ENCODE measurements at places on chromosomes 16 and 17.
A peak's percentile ranks its signal among the peaks of the same experiment; 100 is the strongest.

DNA sequence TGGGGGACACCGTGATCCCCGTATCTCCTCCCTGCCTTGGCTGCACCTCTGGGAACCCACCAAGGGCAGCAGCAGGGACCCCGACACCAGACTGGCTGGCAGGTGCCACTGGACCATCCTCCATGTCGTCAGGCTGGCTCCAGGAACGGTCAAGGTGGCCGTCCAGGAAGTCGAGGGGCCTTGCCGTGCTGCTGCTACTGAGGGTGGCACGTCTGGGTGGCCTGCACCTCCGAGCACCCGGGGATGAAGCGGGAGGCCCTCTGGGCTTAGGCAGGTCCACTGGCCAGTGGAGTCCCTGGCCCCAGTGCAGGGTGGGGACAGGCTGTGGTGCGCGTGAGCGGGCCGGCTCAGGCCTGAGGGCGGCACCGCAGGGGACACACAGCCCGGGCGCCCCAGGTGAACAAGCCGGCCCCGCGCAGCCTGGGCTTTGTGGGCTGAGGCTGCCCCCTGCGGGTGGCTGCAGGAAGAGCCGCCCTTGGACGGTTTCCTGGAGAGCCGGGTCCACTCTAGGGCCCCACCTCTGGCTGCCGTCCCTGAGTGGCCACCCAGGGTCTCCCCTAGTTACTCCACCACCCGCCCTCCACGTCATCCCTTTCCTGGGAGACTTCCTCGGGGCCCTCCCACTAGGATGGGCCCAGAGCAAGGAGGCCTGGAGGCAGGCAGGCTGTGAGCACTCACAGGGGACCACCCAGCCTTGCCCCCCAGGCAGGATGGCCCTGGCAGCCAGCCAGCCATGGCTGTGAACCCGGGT, 42.8 kb upstream of the ZC3H18 start:
- peak; percentile 70 for DNase-seq

GRCh38 chr17:3911271-3912053, 4.8 kb downstream of the P2RX1 start:
- peak; percentile 67 for DNase-seq

GRCh38 chr16:84069540-84069939, 26.9 kb upstream of the SLC38A8 start:
- DNase-seq, result no peak

- no peak for DNase-seq
These were observed 4.2 kb downstream of the TOB1 start for GRCh38 chr17:50861822-50862528.

DNA sequence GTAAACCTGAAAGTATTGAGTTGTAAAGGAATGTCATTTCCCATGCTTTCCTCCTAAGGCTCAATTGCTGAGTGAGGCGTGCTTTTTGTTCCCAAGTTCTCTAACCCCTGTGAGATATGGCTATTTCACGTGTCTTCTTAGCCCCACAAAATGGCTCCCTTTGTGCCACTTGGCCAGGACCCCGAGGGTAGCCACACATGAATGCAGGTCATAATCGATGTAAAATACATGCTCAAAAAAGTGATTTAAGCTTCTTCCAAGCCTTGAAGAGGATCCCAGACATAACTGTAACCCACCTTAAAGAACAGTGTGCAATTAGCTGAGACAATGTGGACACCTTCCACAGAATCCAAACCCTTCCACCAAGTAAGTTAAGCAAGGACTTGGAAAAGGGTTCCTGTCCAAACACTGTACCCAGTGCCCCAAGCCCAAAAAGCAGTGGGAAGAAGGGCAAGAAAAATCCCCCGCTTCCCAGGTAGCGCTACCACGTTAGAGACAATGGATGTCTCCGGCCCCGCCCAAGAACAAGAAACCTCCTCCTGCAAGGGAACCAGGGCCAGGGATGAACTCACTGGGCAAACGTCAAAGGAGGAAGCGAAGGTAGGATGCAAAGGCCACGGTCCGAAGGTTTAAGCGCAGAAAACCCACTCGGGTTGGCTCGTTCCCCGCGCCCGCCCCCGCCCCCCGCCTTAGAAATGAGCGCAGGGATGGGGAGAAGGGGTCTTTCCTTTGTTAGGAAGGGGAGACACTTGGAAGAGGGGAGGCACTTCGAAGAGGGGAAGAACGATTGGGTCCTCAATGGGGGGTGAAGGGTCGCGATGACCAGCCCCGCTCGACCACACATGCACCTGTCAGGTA, 1.2 kb downstream of the JPT1 start:
- peak; percentile 11 for DNase-seq

DNA sequence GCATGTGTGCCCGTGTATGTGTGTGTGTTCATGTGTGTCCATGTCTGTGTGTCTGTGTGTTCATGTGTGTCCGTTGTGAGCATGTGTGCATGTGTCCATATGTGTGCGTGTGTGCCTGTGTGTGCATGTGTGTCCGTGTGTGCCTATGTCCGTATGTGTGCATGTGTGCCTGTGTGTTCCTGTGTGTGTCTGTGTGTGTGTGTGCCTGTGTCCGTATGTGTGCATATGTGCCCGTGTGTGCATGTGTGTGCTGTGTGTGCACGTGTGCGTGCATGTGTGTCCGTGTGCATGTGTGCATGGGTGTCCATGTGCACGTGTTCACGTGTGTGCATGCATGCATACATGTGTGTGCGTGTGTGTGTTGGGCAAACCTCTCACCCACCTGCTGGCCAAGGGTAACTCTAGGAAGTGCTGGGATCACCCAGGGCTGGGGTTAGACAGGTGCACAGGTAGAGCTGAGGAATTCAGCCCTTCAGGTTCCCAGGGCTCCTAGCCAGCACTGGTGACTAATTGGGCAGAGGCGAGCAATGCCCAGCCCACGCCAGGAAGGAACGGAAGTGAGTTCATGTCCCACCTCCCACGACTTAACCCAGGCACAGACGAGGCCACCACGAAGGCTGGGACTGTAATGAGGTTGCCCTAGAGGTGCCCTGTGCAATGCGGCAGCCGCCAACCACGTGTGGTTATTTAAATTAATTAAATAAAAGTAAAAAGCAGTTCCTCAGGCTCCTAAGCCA, 8.2 kb upstream of the CSNK1D start:
- peak; percentile 60 for DNase-seq

DNA sequence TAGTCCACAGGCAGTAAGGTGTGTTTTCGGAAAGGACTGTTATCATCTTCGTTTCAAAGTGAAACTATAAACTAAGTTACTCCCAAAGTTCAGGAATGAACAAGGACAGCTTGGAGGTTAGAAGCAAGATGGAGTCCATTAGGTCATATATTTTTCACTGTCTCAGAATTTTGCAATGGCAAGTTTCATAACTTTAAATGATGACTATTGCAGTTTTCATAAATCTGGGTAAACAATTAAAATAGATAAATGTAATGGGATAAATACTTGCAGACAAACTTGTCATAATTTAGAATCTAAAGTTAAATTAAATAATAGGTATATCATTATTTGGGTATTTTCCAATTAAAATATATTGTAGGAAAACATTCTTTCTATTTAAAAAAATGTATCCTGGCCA, 14.7 kb upstream of the TRIM25 start:
- no peak for DNase-seq

GRCh38 chr16:89732918-89733242, 11.5 kb downstream of the ZNF276 start:
- DNase-seq, result no peak

- DNase-seq, result no peak
These were observed 78.4 kb downstream of the MPRIP start for GRCh38 chr17:17120701-17121100.

GRCh38 chr16:28298511-28298878, 6.2 kb downstream of the SBK1 start:
- DNase-seq, result no peak

- no peak for DNase-seq
These were observed 4.8 kb upstream of the SREBF1 start for GRCh38 chr17:17841601-17842025.

DNA sequence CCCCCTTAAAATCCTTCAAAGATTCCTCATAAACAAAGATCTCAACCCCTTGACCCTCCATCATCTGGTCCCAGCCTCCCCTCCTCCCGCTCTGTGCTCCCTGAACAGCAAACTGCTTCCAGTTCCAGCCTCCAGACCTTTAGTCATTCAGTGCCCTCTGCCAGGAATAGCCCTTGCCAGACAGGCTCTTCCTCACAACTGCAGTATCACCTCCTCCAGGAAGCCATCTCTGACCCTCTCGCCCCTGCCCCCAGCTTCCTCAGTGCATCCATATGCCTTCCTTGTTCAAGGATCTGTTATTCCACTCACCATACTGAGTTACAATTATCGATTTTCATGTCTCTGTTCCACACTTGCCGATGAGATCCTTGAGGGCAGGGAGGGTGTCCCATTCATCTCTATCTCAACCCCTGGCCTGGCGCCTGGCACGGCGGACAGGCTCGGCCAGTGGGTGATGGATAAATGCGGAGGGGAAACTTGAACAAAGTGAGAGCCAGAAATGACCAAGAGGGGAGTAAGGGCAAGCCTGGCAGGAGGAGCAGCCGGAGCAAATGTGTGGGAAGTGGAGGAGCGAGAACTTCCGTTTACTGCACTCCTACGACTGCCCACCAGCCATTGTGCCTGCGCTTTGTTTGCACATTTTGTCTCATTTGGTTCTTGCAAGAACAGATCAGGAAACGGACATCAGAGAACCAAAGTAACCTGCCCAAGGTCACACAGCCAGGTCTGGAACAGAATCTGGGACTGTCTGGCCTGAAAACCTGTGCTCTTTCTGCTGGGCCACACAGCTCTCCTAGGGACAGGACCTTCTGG, 2.0 kb upstream of the NXPH3 start:
- DNase-seq, result no peak

GRCh38 chr17:75900691-75901533, 3.8 kb downstream of the MRPL38 start:
- no peak for DNase-seq

DNA sequence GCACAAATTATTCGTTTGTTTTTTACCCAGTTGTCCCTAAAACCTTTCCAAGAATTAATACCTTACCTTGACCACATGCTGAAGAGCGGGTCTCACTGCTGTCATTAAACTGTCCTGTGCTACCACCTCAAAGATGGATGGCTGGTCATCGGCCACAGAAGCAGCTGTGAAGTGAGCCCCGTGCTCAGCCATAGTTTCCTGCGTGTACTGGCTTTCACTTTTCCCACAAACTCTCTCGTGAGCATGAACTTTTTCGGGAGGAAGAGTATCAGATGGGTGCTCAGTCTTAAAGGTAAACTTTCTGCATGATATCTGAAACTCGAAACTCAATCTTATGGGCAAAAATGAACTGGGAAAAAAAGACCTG, 558 bp downstream of the PEX12 start:
- no peak for DNase-seq

- no peak for DNase-seq
These were observed 403.8 kb downstream of the SHISA9 start for GRCh38 chr16:13305019-13305755.

DNA sequence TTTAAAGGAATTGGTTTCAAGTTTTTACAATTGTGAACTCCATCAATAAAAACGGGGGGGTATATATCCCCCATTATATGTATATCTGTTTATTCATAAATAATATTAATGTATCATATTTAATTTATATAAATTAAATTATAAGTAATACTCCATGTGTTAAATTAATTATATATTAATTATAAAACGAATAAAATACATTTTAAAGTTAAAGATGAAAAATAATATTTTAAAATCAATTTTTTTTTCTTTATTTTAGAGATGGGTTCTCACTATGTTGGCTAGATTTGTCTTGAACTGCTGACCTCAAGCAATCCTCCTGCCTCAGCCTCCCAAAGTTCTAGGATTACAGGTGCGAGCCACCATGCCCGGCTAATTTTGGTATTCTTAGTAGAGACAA, 17.4 kb upstream of the PSMD11 start:
- no peak for DNase-seq

- DNase-seq, result no peak
These were observed 16.6 kb upstream of the SLC5A11 start for GRCh38 chr16:24829153-24829552.

- DNase-seq, result no peak
These were observed 60.5 kb upstream of the MYOCD start for GRCh38 chr17:12605222-12605621.

- peak; percentile 68 for DNase-seq
These were observed at the start of gene SDR42E1 for GRCh38 chr16:82011199-82011641. Gene SDR42E1, minus strand, starts transcription at chr16:82011470. Its CDS starts 10,612 bp downstream, at chr16:82000858.

- DNase-seq, result no peak
These were observed 20.1 kb downstream of the UBE2O start for GRCh38 chr17:76432712-76433336.

- DNase-seq, result no peak
These were observed 4.6 kb downstream of the VPS35L start for GRCh38 chr16:19560078-19560477.

- DNase-seq, result no peak
These were observed 1.8 kb downstream of the FAHD1 start for GRCh38 chr16:1828645-1829410.

- no peak for DNase-seq
These were observed 20.5 kb downstream of the SRCIN1 start for GRCh38 chr17:38585056-38585917.

- no peak for DNase-seq
These were observed 491.0 kb upstream of the CDH5 start for GRCh38 chr16:65875381-65876055.

GRCh38 chr17:78356101-78356713, 3.7 kb downstream of the SOCS3 start:
- peak; percentile 86 for DNase-seq

DNA sequence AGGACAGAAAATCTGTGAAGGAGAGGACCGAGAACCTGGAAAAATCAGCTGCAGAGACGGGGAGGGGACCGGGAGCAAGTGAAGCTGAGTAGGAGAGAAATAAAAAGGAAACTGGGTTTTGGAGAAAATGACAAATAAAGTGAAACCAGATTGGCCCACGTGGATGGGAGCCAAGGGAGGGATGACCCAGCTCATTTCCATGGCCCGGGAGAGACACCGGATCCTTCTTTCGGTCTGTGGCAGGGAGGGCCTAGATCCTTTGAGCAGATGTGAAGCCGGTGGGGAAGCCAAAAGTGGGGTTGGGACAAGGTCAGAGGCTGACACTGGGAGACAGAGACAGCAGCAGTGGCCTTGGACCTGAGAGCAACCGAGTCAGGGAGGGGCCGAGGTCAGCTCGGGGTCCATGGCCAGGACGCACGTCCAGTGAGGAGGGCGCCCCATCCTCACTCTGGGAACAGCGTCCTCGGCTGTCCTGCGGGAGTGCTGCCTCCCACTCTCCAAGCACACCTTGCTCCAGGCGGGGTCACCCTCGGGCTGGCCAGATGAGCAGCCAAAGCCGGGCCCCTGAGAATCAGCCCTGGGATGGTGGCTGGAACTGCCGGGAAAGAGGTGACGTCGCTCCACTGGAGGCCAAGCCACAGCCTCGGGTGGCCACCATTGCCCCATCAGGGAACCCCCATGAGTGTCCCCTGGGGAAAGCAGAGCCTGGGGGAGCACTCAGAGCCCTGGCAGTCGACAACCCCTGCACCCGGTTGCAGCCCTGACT, 50.8 kb upstream of the CDR2 start:
- no peak for DNase-seq
